ENCODE measurements at places on chromosomes 5 and 9.

- DNase-seq = no peak
- no peaks in the 10 kb centered on the region for H3K36me3 ChIP-seq
- no peak overlapping the region for H3K27ac ChIP-seq
- no peaks in the 10 kb centered on the region for H3K27me3 ChIP-seq
These were observed 792.9 kb downstream of the PTPRD start for GRCh38 chr9:9819886-9820285.

DNA sequence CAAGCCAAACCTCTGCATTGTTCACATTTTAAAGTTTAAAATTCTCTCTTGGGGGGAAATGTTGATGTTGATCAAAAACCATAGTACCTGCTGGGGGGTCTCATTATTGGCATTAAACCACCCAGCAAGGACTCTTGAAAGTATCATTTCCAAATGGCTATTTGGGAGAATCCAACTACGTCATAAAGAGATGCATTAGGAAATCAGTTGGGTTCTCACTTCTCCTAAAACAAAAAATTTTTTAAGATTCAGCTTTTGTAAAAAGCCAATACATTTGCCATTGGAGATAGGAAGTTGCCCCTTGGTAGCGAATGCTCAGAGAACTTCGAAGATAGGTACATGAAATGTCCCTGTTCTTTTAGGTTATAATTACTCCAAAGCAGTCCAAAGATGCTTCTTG lies 96.4 kb downstream of the GNAQ start:
- H3K4me3 ChIP-seq = no peak overlapping the region
- DNase-seq = no peak
- H3K27me3 ChIP-seq = no peaks in the 10 kb centered on the region
- peaks cover 27% of the 10 kb centered on the region for H3K4me1 ChIP-seq
- H3K27ac ChIP-seq = no peak overlapping the region
- peaks cover 27% of the 10 kb centered on the region for H3K36me3 ChIP-seq

- no peak for DNase-seq
- H3K4me3 ChIP-seq = no peak overlapping the region
- no peak overlapping the region for H3K27ac ChIP-seq
- no peaks in the 10 kb centered on the region for H3K27me3 ChIP-seq
These were observed 658.5 kb downstream of the SLCO4C1 start for GRCh38 chr5:101637599-101637998.

DNA sequence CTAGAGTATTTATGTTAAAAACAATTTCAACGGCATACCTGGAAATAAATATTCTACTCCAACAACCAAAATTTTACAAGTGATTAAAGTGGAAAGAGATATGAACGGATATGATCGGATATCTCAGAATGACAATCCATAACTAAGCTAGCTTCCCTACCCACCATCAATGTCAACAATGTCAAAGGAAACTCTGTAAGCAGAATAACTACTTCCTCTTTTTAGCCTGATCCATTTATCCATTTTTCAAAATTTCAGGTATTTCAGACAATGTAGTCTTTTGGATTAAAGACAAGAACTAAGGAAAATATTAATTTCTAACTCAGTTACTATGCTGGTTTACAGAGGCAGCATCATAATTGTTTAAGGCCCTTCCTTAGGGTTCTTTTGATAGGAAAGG lies 188.7 kb downstream of the DENND1A start:
- no peak overlapping the region for H3K4me3 ChIP-seq
- no peak for DNase-seq
- no peak overlapping the region for H3K27ac ChIP-seq
- H3K36me3 ChIP-seq = no peaks in the 10 kb centered on the region

- no peak overlapping the region for H3K27ac ChIP-seq
- peaks cover 3% of the 10 kb centered on the region for H3K4me1 ChIP-seq
- H3K4me3 ChIP-seq = no peak overlapping the region
- no peak for DNase-seq
- no peaks in the 10 kb centered on the region for H3K36me3 ChIP-seq
These were observed 734.9 kb downstream of the DTWD2 start for GRCh38 chr5:118253225-118254061.

DNA sequence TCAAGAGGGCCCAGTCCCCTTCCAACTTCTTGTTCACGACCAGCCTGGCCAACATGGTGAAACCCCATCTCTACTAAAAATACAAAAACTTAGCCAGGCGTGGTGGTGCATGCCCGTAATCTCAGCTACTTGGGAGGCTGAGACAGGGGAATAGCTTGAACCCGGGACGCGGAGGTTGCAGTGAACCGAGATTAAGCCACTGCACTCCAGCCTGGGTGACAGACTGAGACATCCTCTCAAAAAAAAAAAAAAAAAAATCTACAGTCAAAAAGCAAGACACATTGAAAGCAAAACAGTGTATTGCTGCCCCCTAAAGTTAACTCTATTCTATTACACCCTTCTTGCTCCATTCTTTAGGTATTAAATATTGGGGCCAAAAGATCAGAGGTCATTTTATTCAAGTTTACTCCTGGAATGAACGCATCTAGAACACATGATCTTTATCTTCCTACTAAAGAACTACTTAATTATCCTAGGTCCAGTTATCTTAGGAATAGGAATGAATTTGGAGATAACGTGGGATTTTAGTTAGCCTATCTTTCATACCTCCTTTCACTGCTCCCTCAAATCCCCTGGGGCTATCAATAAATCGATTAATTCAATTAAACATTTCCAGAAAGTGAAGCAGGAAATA lies 2.4 kb downstream of the ATG12 start:
- H3K4me1 ChIP-seq = peaks cover 33% of the 10 kb centered on the region
- H3K36me3 ChIP-seq = peaks cover 50% of the 10 kb centered on the region
- H3K4me3 ChIP-seq = peak overlapping the region; percentile 97
- H3K27ac ChIP-seq = no peak overlapping the region
- DNase-seq = no peak
- H3K27me3 ChIP-seq = no peaks in the 10 kb centered on the region

DNA sequence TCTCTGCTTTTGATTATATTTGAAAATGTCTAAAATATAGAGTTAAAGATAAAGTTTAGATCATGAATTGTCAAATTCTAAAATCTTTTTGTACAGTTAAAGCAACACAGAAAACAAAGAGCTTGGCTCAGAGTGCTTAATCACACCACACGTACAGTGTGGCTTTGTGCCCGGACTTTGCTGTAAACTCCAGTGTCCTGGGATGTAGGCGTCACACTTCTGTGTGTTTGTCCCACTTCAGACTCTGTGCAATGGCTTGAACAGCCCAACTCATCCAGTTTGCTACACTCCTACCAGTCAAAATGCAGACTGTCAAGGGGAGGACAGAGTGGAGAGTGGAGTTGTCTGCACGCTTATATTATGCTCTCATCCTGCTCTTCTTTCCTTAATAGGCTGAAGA lies 45.3 kb downstream of the SMARCA2 start:
- peaks cover 75% of the 10 kb centered on the region for H3K36me3 ChIP-seq
- peaks cover 7% of the 10 kb centered on the region for H3K4me1 ChIP-seq
- H3K27ac ChIP-seq = no peak overlapping the region

- H3K4me1 ChIP-seq = peaks cover 2% of the 10 kb centered on the region
- no peak for DNase-seq
- no peaks in the 10 kb centered on the region for H3K36me3 ChIP-seq
- H3K27me3 ChIP-seq = peaks cover 7% of the 10 kb centered on the region
These were observed 417.5 kb downstream of the EFNA5 start for GRCh38 chr5:107253246-107253645.

DNA sequence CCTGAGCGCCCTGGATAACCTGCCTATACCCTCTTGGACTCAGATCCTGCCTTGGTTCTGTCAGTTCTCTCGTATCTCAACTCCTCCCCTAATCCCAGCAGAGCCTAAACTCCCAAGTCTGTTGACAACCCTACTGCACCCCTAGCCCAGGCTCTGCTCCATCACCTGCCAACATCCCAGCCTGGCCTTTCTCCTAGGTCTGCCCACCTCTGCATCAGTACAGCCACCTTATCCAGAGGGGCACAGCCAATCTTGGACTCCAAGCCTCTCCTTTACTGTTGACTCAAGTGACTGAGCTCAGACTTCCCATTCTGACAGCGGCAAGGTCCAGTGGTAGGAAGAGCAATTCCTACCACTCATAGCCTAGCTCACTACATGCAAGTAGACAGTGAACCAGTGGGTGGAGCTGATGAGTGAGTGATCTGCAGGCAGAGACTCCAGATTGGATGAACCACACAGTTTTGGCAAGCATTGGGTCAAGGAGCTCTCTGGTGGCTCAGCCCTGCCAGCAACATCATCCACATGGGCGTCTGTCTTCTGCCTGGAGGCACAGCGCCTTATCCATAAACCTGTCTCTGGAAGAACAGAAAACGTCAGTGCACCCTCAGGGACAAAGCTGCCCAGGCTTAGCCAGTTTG lies 26.5 kb downstream of the TRMO start:
- H3K4me1 ChIP-seq = peaks cover 2% of the 10 kb centered on the region
- H3K27ac ChIP-seq = no peak overlapping the region
- H3K36me3 ChIP-seq = peaks cover 13% of the 10 kb centered on the region

DNA sequence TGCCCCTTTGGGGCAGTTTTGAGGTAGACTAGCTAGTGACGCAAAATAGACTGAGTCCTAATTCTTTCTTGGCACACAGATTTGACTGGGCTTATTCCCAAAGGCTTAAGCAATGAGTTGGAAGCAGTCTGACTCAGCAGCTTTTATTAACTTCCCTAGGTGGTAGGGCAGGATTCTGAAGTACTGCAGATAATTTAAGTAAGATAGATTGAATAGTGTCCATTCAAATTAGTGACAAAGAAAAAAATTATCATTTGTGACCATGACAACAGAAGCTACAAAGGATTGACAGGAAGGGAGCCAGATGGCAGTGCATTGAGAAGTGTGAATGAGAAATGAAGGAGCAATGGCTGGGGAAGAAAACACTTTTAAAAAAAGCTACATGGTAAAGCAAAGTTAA lies 649.4 kb downstream of the CDH9 start:
- no peak overlapping the region for H3K27ac ChIP-seq
- no peaks in the 10 kb centered on the region for H3K36me3 ChIP-seq
- DNase-seq = no peak
- H3K4me3 ChIP-seq = no peak overlapping the region

- H3K4me3 ChIP-seq = no peak overlapping the region
- no peak for DNase-seq
- no peaks in the 10 kb centered on the region for H3K27me3 ChIP-seq
- H3K27ac ChIP-seq = no peak overlapping the region
These were observed 28.4 kb downstream of the CSF1R start for GRCh38 chr5:150057996-150058395.

DNA sequence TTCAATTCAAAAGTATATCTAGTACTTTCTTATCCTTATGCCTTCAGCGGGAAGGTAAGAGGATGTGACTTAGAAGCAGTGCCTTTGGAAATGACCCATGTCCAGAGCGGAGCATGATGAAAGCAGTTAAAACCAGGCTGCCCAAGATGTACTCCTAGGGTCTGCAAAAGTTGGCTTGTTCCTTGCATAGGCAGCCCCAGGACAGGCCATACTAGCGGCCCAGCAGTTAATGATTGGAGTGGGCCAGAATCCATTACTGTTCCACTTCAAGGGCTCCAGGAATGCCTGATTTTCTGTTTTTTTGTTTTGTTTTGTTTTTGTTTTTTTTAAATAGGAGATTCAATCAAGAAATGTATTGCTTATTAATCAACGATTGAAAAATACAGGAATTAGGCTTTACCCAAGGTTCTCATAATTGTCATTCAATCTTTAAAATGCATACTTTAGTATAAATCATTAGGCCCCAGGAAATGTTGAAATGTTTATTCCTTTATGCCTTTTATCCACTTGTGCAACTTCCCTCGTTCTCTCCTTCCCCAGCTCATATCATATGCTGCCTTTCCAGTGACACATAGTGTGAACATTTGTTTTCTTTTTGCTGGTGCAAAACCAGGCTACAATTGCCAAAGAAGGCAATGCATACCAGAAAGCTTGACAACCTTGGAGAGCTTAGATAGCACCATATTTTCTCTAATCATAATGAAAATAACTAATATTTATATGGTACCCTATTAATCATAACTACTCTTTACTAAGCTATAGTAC lies 190.8 kb downstream of the ARHGEF28 start:
- H3K4me1 ChIP-seq = no peaks in the 10 kb centered on the region
- H3K4me3 ChIP-seq = no peak overlapping the region
- peaks cover 2% of the 10 kb centered on the region for H3K27me3 ChIP-seq
- no peak overlapping the region for H3K27ac ChIP-seq

- DNase-seq = no peak
- H3K4me1 ChIP-seq = no peaks in the 10 kb centered on the region
- peaks cover 6% of the 10 kb centered on the region for H3K27me3 ChIP-seq
- no peak overlapping the region for H3K4me3 ChIP-seq
- no peak overlapping the region for H3K27ac ChIP-seq
These were observed 229.7 kb downstream of the TLE4 start for GRCh38 chr9:79801459-79801858.

- H3K36me3 ChIP-seq = no peaks in the 10 kb centered on the region
- no peak overlapping the region for H3K27ac ChIP-seq
- no peak for DNase-seq
- H3K4me3 ChIP-seq = no peak overlapping the region
These were observed 27.1 kb downstream of the SH3PXD2B start for GRCh38 chr5:172427202-172427601.

DNA sequence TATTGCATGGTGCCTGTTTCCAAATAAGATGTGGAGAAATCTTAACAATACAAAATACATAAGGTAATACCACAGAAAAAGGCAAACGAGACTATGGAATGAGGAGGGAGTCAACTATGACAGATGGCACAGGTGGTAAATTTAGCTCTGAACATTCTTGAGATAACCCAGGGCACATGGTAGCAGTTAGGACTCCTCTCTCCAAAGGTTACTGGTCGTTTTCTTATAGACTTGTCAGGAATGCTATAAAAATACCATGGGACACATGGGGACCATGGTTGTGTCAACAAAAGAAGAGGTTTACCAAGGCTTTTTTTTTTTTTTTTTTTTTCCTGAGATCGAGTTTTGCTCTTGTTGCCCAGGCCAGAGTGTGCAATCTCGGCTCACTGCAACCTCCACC lies 209.4 kb upstream of the RFX3 start:
- H3K27ac ChIP-seq = no peak overlapping the region
- H3K4me3 ChIP-seq = no peak overlapping the region
- no peak for DNase-seq
- no peaks in the 10 kb centered on the region for H3K27me3 ChIP-seq
- peaks cover 1% of the 10 kb centered on the region for H3K36me3 ChIP-seq
- H3K4me1 ChIP-seq = peaks cover 46% of the 10 kb centered on the region

GRCh38 chr9:122239722-122240121 lies 11.0 kb upstream of the LHX6 start:
- no peaks in the 10 kb centered on the region for H3K4me1 ChIP-seq
- H3K27ac ChIP-seq = no peak overlapping the region
- peaks cover 30% of the 10 kb centered on the region for H3K36me3 ChIP-seq

- H3K4me3 ChIP-seq = no peak overlapping the region
- no peaks in the 10 kb centered on the region for H3K36me3 ChIP-seq
- no peak for DNase-seq
- no peaks in the 10 kb centered on the region for H3K27me3 ChIP-seq
- H3K27ac ChIP-seq = no peak overlapping the region
These were observed 116.3 kb downstream of the CNTLN start for GRCh38 chr9:17251100-17251499.

DNA sequence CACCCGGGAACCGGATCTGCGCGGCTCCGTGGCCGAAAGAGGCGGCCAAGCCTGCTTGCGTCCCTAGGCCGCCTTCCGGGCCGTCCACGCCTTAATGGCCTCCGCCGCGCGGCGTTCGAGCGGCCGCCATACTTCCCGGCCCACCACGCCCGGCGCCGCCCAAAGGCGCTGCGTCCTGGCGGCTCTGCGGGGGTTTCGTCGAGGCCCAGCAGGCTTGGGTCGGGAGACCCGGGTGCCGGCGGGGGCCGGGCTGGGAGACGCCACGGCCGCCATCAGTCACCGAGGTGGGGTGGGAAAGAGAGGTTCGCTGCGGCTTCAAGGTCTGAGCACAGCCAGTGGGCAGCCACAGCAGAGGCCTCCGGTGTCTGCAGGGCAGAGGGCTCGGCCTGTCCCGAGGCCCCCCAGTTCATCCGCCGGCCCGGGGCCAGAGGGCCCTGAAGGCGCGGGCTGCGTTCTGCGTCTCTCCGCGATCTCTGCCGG lies 545.8 kb upstream of the CDH10 start:
- no peak overlapping the region for H3K27ac ChIP-seq
- no peaks in the 10 kb centered on the region for H3K36me3 ChIP-seq
- no peaks in the 10 kb centered on the region for H3K27me3 ChIP-seq
- H3K4me1 ChIP-seq = no peaks in the 10 kb centered on the region
